ENCODE measurements at places on chromosomes 7 and 10.

- no peak for DNase-seq
Measured at GRCh38 chr7:142308326-142308725, 50.5 kb upstream of the PRSS58 start.

- DNase-seq: no peak
Measured at GRCh38 chr7:151071032-151071866, 9.4 kb downstream of the FASTK start.

DNA sequence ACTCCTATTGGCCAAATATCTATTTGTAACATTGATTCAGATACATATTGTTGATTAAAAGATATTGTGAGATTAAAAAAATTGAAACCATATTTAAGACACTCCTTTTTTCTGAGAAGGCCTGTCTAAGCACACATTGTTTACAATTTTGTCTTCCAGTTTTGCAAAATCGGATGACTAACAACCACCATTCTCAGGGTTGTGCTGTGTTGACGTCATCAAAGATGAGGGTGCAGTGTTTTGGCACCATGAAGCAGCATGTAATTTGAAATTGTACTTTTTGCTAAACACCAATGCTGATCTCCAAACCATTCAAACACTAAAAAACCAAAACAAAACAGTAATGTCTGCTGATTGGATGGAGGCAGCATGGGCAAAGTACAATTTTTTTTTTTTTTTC, 7.4 kb downstream of the CREB5 start:
- DNase-seq: no peak

DNA sequence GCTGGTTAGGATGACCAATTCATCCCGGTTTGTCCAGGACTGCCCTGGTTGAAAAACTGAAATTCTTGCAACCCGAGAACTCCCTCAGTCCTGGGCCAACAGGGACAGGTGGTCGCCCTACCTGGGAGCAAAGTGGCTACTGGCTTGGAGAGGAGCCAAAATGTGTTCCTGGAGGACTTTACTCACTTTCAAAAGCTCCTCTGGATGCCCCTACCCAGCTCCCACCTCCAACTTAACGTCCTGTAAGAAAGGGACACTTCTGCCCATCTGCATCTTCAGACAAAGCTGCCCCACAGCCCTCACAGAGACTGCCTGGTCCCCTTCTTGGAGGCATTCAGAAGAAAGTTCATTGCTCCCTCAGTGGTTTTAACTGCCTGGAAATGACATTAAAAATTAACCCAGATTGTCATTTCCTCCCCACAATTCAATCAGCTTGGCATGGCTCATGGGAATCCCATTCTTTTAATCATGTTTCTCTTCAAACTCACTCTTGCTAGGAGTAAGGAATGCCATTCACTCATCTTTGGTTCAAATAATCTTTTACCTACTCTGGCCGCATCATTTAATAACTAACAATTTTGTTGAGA, 24.0 kb upstream of the HSPA12A start:
- no peak for DNase-seq

GRCh38 chr10:42951486-42952251, 125.2 kb upstream of the RET start:
- DNase-seq: no peak

DNA sequence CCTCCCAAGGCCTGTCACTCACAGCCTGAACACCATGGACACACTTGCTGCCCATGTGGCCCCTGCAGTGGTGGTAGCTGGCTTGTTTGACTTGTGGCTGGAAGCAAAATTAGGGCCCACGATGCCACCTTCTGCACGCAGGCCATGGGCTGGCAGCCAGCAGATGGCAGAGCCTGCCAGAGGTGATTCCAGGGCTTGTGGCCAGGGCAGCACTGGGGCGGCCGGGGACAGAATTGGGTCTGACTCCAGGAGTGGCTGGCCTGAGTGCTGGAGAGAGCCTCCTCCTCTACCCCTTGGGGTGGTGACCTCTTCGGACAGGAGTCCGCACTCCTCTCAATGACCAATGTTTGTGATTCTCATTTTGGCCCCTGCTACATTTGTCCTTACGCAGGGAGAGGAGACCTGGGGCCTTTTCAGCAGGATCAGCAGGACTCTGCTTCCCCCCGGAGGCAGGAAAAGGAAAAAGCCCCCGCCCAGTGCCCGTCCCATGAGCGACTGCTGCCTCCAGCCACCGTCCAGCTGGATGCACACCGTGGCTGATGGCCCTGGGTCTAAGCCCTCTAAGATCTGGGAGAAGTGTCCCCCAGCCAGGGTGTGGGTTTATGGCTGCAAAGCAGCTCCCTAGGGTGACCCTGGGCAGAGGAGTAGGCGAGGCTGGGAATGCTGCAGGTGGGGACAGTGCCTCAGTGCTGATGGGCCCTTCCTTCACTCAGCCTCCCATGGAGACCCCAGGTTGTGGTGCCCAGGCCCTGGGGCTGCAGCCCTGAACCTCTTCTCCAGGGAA, 26.5 kb downstream of the DNAJB12 start:
- DNase-seq: peak; percentile 76

DNA sequence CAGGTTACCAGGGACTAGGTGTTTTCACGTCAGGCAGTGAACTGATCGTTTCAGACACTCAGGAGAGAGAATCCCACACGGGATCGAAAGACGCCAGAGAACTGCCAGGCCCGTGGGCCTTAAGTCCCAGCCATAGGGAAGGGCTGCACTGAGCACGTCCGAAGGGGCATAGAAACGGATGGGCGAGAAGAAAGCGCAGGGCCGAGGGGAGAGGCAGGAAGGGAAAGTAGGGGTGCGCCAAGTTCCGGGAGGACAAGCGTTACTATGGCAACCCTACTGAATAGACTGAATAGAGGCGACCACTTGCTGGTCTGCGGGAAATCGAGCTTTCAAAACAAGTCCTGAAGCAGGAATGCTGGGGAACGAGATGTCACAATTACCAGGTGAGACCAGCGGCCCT, 421.3 kb upstream of the NUPR2 start:
- DNase-seq: no peak

- peak; percentile 27 for DNase-seq
Measured at GRCh38 chr10:30529373-30529998, 95.5 kb downstream of the MAP3K8 start.

DNA sequence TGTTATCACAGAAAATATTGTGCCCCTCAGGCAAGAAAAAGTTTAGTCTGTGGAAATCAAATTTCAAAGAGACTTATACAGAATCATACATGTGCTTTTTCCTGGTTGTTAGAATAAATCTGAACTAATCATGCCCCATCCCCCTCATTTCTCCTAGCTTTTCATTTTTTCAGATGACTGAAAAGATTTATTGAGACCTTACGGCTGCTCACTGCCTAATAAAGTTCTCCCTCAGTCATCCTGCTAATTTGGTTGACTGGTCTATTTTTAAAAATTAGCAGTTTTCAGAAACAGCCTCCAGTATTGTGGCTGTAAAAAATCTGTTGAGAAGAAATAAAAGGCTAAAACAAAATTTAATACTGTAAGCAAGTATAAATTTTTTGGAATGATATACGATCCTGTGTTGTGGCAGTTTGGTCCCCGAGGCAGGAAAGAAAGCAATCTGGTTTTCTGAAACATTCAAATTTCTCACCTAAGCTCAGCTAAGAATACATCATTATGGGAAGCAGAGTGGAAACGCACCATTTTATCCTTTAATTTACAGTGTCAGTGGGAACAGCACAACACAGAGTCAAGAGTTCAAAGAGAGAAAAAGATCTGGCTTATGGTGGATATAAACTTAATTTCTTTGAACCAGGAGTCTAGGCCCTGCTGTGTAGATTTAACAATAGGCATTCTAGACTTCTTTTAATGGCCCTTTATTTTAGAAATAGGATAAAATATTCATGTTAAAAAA, 144.4 kb downstream of the KCND2 start:
- no peak for DNase-seq

DNA sequence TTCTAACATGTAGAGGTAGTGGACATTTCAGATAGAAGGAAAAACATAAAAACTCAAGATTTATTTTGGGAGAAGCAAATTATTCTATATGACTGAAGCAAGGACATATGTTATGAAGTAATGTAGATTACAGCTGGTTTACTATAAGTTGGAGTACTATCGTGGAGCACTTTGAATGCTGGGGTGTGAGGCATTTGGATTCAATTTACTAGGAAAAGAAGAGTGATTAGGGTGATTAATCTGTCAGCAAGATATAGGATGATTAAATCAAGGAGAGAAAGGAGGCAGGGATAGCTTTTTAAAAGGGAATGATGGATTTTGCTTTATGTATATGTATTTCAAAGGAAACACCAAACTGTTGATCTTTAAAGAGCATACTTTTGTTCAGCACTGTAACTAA, 318.4 kb upstream of the KAT6B start:
- no peak for DNase-seq

- DNase-seq: no peak
Measured at GRCh38 chr10:73043766-73044377, 52.8 kb downstream of the P4HA1 start.

GRCh38 chr7:121105262-121105661, 116.8 kb downstream of the CPED1 start:
- DNase-seq: no peak

- no peak for DNase-seq
Measured at GRCh38 chr7:149253665-149254064, 8.3 kb upstream of the ZNF783 start.

DNA sequence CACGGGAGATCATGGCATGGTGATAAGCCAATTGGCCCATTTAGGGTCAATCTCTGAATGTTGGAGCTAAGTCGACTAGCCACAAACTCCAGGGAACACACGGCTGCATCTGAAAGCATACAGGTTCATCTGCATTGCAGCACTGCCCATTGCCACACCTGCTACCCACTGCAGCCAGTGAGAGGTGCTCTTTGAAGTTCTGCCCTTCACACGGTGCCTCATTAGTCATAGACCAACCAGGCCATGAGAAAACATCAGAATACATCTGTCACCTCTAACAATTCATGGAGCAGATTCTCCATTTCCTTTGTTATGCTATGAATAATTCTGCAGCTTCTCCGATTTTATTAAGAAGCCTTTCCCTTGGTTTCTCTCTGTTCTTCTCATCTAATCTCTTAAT, 65.7 kb upstream of the FAM204A start:
- DNase-seq: no peak

- DNase-seq: no peak
Measured at GRCh38 chr7:50292165-50292757, 12.3 kb upstream of the IKZF1 start.

GRCh38 chr7:128407751-128408708, 1.8 kb downstream of the IMPDH1 start:
- DNase-seq: no peak

All from C1 segment of cervical spinal cord (tissue), 14 donors.